ENCODE measurements at places on chromosomes 3 and 15. TPM values are rescaled to one million over a fixed set of nuclear protein-coding genes. Genes with fewer than 3 reads are reported as not detected.

The ARGFX gene
- total RNA-seq: not detected

The ADPRH gene
- total RNA-seq: 3.3 TPM

The TMEM108 gene
- not detected for total RNA-seq

The MOBP gene
- not detected for total RNA-seq

DNA sequence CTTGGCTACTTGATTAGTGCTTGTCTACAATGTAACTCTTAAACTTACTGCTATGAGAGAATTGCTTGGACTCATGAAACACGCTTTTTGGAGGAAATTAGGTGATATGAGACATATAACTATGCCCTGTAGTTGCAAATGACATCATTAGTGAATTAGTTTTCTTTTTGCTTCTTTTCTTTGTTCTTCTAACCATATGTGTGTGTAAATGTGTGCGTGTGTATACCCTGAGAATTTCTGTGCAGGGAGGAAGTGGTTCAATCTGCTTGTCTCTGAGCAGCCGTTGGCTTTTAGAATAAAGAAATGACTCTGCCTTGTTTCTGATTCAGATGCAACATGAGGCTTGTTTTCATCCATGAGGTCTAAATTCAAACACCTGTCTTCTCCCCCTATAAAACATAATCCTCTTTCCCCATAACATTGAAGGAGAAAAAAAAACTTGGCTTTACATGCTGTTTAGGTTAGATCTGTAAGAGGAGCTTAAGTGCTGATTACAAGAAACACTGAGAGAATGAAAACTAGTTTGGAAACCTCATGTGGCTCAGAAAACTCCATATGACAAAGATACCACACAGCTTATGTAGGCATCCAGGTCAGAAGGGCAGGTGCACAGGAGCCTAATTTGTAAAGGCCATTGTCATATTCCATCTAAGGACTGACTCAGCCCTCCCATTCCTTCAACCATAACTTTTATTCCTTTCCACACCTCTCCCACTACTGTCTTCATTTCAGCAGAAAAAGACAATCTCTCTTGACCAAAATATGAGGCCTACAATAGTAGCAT, 30.5 kb upstream of the BLM start:
- no peak for DNase-seq

DNA sequence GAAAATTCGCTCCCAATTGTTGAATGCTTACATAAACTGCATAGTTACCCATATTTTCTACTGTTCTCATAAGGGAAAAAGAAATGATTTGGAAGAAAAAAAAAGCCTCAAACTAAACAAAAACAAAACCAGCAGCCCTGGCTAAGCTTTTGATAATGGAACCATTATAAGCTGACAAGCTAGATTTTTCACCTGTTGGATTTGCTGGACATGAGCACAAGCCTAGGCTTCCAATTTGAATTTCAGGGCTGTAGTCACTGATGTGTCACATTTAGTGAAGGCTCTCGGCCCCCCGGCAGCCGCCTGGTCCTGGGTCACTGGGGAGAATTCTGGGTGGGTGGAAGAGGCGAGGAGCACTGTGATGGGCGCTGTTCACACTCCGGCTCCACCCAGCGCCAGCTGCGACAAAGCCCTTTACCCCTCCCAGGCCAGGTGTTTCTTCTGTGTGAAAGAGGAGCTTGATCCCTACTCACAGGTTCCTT, 4.6 kb downstream of the FBXL22 start:
- no peak for DNase-seq

GRCh38 chr15:88788816-88789215, 14.4 kb upstream of the ACAN start:
- DNase-seq: no peak

- DNase-seq: no peak
Measured at GRCh38 chr15:93253681-93254080, 164.7 kb upstream of the RGMA start.

- DNase-seq: no peak
Measured at GRCh38 chr3:45545476-45545875, 49.1 kb upstream of the LIMD1 start.

- no peak for DNase-seq
Measured at GRCh38 chr3:105349684-105350387, 16.9 kb upstream of the ALCAM start.

- DNase-seq: no peak
Measured at GRCh38 chr3:165797551-165797950, 39.7 kb downstream of the BCHE start.

- no peak for DNase-seq
Measured at GRCh38 chr15:70098153-70098460, 390 bp upstream of the TLE3 start.

- no peak for DNase-seq
Measured at GRCh38 chr15:79943820-79944219, 27.2 kb downstream of the BCL2A1 start.

DNA sequence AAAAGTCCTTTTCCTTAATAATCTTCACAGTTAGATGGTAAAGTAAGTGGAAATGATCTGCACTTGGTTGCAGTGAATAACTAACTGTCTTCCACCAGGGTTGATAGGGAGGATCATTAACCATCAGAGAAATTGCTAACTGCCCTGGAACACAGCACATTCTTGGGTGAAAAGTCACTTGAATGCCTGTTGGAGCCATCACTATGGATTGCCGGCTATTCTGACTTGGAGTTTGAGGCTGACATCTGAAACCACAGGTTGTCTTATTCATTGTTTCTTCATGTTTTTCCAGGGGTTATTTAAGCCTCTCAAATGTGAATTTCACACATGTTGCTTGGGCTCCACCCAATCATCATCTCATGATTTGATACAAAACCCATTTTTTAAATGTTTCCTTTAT, 901.4 kb downstream of the MCTP2 start:
- DNase-seq: no peak

DNA sequence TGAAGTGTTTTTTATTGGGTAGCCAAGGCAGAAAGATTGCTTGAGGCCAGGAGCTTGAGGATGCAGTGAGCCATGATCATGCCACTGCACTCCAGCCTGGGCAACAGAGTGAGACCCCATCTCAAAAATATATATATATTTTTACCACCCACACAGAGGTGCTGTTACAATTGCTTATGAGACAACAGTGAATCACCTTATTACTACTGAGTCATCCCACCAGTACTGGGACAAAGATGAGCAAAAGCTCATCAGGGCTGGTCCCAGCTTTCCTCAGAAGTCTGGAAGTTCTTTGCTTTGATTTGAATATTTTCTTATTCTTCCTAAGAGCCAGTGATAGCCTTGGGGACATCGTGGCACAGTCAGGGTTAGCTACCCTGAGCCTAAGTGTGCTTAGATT, 207.7 kb downstream of the SOX2 start:
- DNase-seq: no peak

- DNase-seq: no peak
Measured at GRCh38 chr15:39088156-39088555, 492.7 kb upstream of the THBS1 start.

- DNase-seq: no peak
Measured at GRCh38 chr3:160403028-160403545, 3.6 kb downstream of the SMC4 start.

DNA sequence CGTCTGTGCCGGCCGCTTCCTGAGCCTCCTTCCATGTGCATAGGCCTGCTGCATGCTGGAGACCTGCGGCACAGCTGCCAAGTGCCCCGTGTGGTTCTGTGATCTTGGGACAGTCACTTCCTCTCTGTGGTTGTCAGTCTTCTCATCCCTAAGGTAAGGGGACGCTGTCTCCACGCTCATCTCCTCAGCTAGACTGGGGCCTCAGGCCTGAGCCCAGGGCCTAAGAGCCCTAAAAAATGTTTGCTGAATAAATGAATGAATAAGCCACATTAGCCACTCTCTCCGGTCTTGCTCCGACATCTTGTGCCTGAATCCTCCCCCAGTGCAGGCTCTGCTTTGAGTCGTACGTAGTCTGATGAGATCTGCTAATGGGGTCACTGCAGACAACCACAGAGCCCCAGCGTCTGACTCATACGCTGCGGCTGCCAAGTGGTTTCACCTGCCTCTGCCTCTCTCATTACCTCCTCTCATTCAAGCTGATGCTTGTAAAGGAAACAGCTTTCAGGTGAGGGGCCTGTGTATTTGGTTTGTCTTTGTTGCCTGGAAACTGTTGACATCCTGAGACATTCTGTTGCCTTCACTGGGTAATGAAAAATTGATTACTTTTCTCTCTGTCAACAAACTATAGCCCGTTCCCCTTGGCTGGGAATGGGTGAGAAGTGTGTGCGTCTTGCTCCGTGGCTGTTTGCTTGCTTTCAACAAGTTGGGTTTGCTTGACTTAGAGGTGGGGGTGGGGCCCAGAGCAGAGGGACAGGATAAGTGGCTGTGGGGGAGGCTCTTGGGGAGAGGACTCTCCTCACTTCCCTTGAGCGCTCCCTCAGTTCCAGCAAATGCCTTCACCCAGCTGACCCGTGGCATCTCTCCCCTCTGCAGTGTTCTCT, 15.9 kb downstream of the RPLP1 start:
- DNase-seq: peak; percentile 74
